ENCODE measurements at places on chromosomes 3 and 15.

DNA sequence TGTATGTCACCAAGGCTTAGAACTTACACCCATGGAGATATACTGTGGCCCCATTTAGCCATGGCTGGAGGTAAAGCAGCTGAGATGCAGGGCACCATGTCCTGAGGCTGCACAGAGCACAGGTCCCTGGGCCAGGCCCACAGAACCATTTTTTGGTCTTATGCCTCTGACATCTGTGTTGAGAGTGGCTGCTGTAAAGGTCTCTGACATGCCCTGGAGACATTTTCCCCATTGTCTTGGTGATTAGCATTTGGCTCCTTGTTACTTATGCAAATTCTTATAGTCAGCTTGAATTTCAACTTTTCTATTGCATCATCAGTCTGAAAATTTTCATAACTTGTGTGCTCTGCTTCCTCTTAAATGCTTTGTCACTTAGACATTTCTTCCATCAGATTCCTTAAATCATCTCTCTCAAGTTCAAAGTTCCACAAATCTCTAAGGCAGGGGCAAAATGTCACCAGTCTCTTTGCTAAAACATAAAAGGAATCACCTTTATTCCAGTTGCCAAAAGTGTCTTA is 701.3 kb downstream of the EPHA3 start:
- no peak for DNase-seq

GRCh38 chr3:55089211-55089610 is 161.4 kb upstream of the LRTM1 start:
- DNase-seq, result no peak

GRCh38 chr3:53154881-53155285 is 6.1 kb upstream of the PRKCD start:
- DNase-seq, result no peak

- no peak for DNase-seq
These were observed 22.9 kb upstream of the STRIT1 start for GRCh38 chr3:155316426-155316825.

DNA sequence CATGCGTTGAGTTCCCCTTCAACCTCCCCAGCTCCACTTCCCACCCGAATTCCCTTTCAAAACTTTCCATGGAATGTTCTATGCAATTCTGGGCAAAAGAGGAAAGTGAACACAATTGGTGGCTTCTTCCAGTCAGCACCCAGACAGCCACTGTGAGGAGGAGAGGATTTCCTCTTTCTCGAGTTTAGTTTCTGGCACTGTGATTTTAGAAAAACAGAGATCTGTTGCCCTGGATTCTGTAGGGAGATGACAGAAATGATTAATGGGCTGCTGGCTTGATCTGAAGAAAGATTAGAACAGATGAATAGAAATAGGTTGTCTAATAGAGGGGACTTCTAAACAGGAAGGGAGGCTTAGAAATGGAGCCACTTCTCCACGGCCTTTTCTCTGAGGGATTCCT is 172.0 kb downstream of the MCTP2 start:
- no peak for DNase-seq

GRCh38 chr3:114510201-114510600 is 216.4 kb downstream of the TIGIT start:
- no peak for DNase-seq

GRCh38 chr3:47024932-47025331 is 45.5 kb downstream of the NBEAL2 start:
- DNase-seq, result no peak

DNA sequence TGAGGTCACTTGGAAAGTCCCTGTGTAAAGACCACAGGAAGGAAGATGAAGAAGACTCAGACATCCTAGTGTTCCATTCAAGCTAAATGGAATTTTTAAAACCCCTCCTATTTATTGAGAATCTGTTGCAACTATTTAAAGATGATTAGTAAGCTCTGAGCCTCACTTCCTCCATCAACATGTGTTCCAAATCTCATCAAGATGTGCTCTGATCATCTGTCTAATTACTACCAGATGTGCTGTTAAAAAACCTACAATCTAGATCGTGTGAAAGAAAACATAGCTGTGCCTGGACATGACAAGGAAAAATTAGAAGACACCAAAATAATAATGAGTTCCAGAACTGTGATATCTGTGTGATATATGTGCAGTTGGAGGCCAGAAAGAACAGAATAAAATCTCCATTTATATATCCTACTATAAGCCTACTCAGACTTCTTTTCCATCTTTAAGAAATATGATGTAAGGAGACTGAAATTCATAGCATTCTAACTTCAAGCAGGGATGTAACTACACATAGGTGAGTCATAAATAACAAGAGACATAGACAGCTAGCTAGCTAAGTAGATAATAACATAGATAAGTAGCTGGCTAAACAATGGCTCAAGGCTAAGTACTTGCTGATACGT is 7.8 kb downstream of the XPC start:
- DNase-seq, result no peak

DNA sequence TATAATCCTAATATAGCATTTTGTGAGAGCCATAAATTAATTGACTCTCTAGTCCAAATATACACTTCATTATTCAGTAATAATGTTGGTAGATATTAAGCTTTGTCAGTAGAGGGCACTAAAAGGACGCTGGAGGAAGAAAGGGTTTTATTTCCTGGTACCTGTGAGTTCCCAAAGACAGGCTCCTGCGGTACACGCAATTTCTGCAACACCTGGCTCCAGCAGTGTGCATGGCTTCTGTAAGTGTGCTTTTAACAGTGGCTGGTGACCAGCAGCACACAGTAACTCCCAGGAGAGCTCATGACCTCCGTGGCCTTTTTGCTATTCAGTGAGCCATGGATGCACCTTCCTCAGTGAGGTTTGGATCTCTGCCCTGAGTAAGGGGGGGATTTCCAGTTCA is 338.3 kb upstream of the ZNF385D start:
- no peak for DNase-seq

- DNase-seq, result no peak
These were observed 13.9 kb downstream of the PRR23E start for GRCh38 chr3:127206611-127207516.

GRCh38 chr3:143380449-143380848 is 260.9 kb downstream of the CHST2 start:
- no peak for DNase-seq

GRCh38 chr3:61464518-61465140 is 96.7 kb upstream of the PTPRG start:
- no peak for DNase-seq

DNA sequence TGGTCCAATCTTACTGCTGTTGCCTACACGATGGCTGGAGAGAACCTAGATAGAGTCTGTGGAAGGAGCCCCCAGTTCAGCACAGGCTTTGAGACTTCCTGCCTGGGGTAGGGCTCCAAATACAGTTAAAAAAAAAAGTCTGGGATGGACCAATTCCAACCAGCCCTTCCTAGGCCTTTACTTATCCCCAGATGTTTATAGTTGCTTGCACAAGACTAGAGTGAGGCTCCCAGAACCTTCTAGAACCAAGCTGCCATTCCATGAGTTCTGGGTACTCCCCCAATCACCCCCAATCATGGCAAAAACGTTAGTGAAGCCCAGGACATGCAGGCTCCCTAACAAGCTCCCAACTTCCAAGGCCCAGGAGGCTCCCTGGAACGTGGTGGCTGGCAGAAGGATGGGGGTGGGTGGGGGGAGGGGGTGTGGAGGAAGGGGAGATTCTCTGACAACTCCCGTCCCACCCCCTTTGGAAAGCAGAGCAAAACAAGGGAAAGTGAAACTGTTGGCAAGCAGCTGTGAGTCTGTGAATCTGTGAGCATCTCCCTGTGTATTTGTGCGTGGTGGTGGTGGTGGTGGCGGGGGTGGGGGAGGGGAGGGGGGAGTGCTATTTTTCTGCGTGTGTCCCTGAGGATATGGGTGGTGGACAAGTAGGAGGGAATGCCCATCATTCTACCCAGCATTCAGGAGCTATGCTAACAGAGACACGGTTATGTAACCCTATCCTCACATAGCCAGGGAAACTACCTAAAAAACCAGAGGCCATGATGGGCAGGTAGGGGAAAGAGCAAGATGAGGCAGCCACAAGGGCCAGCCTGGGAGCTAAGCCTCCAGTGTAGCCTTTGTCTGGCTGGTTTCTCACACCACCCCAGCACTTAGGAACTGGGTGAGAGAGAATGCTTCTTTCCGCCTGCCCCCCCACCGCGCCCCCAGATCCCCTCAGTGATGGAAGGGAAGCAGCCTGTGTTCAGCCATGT is 2.0 kb downstream of the MST1R start:
- no peak for DNase-seq

GRCh38 chr3:124997303-124998246 is 58.2 kb downstream of the HEG1 start:
- DNase-seq, result no peak

DNA sequence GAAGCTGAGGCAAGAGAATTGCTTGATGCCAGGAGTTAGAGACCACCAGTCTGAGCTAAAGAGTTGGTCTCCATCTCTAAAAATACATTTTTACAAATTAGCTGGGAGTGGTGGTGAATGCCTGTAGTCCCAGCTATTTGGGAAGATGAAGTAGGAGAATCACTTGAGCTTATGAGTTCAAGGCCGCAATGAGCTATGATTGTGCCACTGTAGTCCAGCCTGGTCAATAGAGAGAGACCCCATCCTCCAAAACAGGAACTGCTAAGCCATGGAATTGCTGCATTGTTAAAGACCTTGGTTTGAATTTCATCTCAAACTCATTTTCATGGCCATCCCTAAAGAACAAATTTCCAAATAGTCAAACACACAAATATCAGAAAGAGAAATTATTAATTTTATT is 113.9 kb upstream of the AGTR1 start:
- no peak for DNase-seq

DNA sequence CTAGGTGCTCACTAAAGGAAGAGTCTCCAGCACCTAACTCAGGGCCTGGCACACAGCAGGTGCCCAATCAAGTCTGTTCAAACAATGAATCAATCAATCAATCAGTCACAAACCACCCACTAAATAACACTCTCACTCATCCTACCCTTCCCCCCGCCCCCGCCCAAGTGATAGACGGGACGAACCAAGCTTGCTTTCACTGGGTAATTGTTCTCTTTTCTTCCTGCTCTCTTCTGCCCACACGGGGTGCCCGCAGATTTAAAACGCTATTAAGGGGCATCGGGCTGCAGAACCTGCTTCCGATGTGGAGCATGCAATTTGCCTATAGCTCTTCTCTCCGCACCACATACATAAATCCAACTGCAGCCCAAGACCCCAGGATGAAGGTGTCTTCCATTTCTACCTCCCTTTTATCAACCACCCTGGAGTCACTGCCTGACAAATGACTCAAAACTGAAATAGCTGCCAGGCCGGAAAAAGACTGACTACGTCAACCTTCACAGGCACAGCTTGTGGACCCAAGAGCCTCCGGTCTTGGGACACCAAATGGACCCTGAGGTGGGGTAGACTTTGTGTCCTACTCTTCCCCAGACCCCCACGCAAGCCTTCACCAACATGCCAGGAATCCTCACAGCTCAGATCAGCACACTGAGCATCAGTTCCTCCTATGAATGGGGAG is 1.7 kb downstream of the KLHL25 start:
- DNase-seq, result no peak

DNA sequence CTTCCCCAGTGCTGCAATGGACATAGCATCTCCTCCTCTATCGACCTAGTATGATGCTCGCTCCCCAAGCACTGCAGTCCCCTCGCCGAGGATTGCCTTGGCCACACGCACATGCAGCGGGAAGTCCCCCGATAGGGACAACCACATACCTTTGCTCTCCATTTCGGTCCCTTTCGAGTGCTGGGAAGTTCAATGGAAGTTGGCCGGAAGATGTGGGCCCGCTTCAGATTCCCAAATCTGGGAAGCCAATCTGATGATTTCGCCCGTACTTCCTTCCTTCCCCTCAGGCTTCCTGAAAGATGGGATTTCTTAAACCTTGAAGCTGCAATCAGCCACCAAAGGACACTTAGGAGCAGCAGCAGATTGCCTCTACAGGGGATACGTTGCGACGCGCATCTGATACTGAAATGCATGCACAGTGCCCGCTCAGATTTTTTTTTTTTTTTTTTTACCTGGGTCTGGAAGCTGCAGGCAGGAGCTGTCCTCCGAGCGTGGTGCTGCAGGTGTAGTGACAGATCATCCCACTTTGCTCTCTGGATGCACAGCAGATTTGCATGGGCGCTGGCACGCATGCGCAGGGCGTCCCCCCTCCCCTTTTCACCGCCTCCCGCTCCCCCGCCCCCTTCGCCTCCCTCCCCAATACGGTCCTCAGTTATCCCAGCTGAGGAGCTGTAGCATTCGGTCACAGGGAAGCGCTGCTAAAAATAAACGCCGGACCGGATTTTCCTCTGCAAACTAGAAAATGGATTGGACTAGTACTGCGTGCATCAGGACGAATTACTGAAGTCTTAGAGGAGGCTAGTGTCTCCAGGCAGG is at the start of gene FGF12:
FGF12 (minus strand) TSS at position 510 of the 816 bp plus-strand sequence.
- peak; percentile 76 for DNase-seq

DNA sequence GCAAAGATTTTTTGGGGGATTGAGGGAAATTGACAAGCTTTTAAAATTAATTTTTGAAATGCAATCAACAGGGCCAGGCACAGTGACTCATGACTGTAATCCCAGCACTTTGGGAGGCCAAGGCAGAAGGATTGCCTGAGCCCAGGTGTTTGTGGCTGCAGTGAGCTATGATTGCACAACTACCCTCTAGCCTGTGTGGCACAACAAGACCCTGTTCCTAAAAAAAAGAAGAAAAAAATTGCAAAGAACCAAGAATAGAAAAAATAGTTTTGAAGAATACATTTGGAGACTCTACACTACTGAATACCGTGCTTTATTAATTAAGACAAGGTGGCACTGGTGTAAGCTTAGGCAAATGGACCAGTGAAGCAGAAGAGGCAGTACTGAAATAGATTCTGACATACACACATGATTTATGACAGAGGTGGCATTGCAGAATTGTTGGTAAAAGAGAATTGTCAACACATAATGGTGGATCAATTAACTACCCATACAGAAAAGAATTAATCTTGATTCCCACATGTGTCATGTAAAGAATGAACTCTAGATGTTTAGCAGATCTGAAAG is 443.3 kb upstream of the ATP11B start:
- no peak for DNase-seq

DNA sequence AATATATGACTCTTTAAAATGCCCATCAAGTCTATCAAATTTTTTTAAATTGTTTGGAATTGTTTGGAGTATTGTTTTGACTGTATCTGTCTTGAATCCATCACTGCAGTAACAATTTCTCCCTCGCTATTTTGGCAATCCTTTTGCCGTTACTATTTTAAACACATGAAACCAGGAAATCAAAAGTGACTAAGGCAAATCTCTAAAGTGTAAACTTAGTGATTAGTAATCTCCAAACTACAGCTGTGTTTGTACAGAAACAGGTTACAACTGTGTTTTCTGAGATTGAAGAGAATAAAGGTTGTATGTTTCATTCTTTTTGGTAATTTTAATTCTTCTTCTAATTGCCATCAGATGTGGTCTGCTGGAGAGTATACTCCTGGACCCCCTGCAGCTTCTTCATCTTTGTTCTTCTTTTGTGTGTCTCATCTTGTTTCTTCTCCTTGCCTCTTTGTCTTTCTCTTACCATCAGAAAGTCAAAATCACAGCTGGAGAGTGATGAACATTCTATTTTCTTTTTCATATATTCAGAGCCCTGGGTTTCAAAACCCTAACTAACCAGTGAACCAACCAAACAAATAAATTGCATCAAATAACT is 465.4 kb downstream of the RBMS3 start:
- DNase-seq, result no peak

DNA sequence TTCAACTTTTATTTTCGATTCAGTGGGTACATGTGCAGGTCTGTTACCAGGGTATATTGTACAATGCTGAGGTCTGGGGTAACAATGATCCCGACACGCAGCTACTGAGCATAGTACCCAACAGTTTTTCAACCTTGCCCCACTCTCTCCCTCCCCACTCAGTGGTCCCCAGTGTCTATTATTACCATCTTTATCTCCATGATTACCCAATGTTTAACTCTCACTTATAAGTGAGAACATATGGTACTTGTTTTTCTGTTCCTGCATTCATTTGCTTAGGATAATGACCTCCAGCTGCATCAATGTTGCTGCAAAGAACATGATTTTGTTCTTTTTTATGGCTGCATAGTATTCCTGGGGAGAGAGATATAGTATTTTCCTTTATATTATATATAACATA is 75.7 kb upstream of the EPHB3 start:
- no peak for DNase-seq
